ENCODE measurements at places on chromosomes 3 and 15.
A peak's percentile ranks its signal among the peaks of the same experiment; 100 is the strongest.

- DNase-seq: no peak
These were observed 19.3 kb downstream of the PDIA5 start for GRCh38 chr3:123085932-123086627.

DNA sequence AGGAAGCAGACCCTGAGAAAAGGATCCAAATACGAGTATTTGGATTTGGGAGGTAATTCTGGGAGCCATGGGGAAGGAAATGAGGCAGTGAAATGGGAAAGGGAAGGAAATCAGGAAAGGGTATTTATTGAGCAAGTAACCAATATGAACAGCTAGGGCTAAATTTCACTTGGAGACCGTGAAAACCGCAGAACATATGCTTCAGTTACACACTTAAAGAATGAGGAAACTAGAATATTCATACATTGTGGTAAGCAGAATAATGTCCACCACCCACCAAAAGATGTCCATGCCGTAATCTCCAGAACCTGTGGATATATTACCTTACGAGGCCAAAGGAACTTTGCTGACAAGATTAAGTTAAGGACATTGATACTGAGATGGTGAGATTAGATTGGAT, 63.3 kb downstream of the LRRN1 start:
- DNase-seq: no peak

GRCh38 chr15:96307856-96308394, 22.6 kb upstream of the NR2F2 start:
- no peak for DNase-seq

DNA sequence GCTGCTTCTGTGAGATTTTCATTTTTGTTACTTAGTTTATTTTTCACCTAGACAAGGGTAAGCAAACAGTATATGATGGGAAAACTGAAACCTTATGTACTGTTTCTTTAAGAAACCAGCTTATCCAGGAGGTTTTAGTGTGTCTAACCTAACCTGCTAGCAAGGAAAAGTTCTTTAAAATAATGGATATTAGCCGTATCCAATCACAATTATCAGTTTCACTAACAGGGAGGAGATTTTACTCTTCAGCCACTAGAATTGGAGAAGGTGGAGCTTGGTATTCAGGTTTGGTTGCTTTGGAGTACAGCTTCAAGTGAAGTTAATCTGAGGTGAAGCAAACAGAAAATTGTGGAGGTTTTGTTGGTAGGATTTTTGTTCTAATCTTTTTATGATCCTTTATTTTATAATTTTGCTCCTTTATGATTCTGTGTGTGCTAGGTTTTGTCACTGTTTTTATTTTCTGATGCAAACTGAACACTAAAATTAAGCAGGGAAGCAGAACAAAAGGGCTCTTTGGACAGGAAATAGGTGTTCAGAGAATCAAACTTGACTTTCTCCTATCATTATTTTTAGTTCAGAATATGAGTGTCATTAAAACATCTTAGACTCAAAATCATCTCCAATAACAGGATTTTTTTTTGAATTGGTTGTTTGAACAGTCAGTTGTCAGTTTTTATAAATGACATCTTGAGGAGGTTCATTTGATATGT, 13.0 kb downstream of the ZFAND6 start:
- peak; percentile 61 for DNase-seq
